Activated CD4-positive, alpha-beta T cell treated with anti-CD3 and anti-CD28 coated beads for 24 hours (primary cell): ENCODE measurements at places on chromosomes 12 and 14.

DNA sequence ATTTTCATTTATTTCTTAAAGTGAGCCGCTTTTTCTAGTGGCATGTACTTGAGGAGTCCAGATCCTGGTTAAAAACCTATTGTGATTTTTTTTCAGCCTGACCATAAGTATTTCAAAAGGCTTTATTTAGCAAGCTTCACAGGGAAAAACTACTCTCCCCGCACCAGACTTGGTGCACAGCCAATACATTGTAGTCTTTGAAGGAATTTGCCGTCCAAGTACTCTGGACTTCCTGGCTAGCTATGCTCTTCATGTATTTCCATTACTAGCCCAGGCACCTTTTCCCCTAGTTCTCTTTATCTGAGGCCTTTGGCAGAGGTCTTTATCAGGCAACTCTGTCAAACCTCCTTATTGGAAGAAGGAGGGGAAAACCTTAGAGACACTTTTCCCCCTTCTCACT is 234.7 kb downstream of the CCDC91 start:
- no peak for DNase-seq

DNA sequence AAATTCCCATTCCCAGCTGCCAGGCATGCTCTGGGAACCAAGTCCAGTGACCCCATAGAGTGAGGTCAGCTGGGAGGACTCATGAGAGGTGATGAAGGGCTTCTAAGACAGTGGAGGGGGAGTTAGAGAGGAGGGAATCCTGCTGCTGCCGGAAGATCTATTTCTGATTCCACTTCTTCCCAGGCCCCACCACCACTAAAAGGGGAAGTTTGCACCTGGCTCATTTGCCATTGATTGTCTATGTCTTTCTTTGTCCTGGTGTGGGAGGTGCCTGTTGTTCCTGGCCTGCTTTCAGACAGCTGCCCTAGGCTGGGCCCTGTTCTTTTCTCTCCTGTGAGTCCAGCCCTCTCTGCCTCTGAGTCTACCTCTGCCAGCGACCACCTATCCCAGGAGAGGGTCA is 3.0 kb upstream of the KRT6A start:
- DNase-seq = no peak

- no peak for DNase-seq
These were observed 348.3 kb downstream of the BMP4 start for GRCh38 chr14:53608369-53608768.

- no peak for DNase-seq
These were observed 29.0 kb upstream of the PLEKHG7 start for GRCh38 chr12:92673756-92674155.

GRCh38 chr12:117342682-117343081 is 18.7 kb downstream of the NOS1 start:
- DNase-seq = no peak

GRCh38 chr14:56676042-56676441 is 96.4 kb downstream of the TMEM260 start:
- no peak for DNase-seq

- no peak for DNase-seq
These were observed 9.9 kb downstream of the CERS5 start for GRCh38 chr12:50157259-50157658.

DNA sequence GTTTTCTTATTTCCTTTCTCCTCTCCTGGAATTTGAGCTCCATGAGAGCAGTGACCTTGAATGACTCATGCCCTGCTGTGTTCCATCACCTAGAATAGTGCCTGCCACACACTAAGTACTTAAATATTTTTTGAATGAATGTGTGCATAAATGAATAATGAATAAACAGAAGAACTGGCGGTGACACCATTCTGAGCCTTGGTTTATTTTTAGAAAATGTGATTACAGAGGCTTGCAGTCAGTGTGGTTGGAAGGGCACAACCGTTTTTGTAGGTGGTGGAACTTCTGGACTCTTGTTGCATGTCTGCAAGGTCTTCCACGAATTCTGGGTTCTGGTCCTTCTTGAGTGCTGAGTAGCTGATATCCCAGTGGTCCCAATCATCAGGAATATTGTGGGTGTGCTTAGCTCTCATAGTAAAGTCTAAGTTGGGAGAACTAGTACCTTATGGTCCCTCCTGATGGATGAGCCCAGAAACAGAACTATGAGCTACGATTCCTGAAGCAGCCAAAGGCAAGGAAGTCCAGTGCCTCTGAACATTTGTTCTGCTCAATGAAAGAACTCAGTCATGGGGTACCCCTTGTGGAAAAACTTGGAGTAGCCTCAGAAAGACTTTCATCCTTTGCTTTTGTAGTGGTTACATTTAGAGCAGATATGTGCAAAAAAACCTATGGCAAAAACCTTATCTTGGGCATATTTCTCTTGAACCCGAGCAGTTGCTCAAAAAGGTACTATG is 28.8 kb upstream of the BHLHE41 start:
- DNase-seq = no peak

DNA sequence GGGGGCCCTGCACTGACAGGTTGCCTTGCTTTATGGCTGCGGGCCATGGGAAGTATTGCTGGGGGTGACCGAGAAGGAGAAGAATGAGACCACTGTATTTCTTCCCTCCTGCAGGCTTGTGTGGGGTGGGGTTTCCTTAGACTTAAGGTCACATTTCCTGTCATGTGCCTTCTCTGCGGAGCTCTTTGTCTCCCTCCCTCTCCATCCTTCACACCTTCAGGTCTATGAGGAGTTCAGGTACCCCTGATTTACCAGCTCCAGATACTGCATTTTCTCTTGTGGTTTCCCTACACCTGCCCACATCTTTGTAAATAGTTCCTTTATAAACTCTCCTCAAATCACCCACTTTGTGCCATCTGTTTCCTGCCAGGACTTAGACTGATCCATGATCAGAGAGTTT is 3.6 kb downstream of the FNTB start:
- no peak for DNase-seq

DNA sequence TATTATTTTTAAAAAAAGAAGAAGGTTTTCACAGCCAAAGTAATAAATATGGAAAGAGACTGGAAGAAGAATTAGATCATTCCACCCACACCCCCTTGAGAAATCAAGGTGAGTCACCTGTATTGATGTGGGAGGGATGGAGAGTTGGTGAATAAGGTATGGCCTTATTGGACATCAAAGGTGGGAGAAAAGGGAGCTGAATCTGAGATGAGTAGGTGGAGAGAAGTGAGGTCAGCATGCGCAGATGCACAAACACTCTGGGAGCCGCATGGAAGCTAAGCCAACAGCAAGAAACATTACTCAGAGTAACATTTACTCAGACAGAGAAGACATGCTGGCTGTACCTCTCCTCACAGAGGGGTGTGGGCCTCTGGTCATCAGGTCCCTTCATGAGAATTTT is 113.1 kb upstream of the FOXG1 start:
- no peak for DNase-seq

GRCh38 chr12:93762912-93763553 is 85.9 kb downstream of the CRADD start:
- DNase-seq = no peak

- no peak for DNase-seq
These were observed 18.9 kb downstream of the FOS start for GRCh38 chr14:75297411-75298040.
